ENCODE measurements at places on chromosomes 16 and 17.

DNA sequence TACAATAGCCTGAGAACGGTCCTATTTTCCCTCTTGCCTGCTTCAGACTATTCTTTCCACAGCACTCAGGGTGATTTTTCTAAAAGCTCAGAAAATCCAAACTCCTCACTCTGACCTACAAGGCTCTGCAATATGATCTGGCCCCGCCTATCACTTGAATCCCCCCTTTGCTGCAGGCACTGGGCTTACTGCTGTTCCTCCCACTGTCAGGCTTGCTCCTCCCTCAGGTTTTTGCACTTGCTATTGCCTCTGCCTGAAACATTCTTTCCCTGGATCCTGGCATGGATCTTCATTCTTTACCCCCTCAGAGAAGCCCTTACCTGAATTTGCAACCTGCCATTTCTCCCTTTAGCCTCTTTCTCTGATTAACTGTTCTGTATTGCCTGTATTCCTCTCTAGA, 52.3 kb downstream of the RPGRIP1L start:
- DNase-seq, result no peak

GRCh38 chr17:27560668-27561067, 70.3 kb upstream of the LGALS9 start:
- no peak for DNase-seq

- no peak for DNase-seq
Observed at GRCh38 chr16:78842950-78843349, 743.5 kb downstream of the WWOX start.

GRCh38 chr16:72658888-72659717, 388.8 kb downstream of the ZFHX3 start:
- no peak for DNase-seq

GRCh38 chr16:50585331-50585776, 37.2 kb downstream of the NKD1 start:
- no peak for DNase-seq

DNA sequence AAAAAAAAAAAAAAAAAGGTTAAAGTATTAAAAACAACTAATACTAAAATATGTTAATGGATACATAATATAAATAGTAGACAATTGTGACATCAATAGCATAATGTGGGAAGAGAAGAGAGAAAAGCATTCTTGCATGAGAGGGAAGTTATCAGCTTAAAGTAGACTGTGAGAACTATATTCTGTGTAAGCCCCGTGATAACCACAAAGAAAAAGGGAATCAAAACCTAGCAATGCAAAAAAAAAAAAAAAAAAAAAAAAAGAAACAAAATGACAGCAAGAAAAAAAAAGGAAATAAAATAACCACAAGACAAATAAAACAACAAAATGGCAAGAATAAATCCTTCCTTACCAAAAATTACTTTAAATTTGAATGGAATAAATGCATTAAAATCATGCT, 39.8 kb upstream of the MYLK3 start:
- no peak for DNase-seq

DNA sequence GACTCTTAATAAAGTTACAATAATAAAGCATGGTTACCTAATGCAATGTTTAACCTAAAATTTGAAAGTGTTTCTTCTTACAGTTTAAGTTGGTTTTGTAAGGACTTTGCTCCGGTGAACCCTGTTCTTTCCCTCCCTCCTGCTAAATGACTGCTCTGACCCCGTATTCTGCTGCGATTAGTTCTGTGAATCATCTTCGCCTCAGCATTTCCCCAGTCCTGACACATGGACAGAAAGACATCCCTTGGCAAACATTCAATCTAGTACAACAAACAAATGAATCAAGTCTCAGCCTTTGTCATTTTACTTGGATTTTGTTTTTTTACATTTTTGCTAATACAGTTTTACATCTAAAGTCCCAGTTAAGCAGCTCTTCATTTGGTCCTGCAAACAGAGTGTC, 15.4 kb downstream of the KCNJ2 start:
- DNase-seq, result no peak

DNA sequence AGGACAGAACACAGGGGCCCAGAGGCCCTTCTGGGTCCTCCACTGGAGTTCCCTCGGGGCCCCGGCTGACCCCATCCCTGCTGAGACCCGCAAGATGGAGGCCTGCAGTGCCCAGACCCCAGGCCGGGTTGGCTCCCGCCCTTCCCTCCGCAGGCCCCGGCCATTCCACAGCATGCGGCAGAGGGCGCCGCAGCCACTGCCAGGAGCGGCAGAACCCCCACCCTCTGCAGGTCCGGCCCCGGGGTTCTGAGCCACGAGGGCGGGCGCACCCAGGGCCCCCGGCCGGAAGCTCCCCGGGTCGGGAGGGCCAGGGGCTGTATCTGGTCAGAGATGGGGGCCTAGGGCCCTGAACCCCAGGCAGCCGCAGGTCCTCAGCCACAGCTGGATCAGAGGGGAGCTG, 2.4 kb upstream of the PERCC1 start:
- DNase-seq, result peak; percentile 36

- peak; percentile 65 for DNase-seq
Observed at GRCh38 chr17:47967607-47968252, 3.2 kb upstream of the CDK5RAP3 start.

GRCh38 chr17:63439687-63440086, 6.4 kb downstream of the CYB561 start:
- no peak for DNase-seq

DNA sequence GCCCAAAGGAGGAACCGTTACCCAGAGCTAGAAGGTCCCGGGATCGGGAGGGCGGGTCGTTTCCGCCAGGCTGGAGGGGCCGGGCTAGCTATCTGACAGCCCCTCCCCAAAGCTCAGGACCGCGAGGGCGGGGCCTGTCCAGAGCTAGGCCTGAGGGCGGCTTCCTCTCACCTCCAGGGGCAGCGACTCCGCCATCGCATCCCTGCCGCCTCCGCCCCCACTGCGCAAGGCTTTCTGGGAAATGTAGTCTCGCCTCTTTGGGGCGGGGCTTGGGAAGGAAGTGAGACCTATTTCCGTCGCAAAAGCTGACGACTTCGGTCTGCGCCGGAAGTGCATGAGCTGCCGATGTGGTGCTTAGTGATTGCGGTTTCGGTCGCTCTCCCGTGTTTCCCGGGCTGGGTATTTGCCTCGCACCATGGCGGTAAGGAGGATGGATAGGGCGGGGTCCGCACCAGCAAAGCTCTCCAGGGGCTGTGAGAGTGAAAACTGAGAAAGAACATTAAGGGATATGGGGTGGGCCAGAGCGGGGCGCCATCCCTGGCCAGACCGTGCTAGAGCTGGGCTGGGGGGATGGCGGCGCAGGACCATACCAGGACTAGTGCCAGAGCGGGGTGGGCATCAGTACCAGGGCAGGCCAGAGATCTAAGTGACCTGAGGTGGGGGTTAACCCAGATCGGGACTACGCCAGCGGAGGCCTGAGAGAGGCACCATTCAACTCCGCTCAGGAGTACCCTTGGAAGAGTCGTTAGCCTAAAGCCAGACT, at the start of gene TMEM208:
TMEM208 (plus strand) TSS at position 327 of the 763 bp plus-strand sequence; CDS start at position 416, 89 bp downstream.
- peak; percentile 98 for DNase-seq

GRCh38 chr16:65114527-65114926, 7.3 kb downstream of the CDH11 start:
- no peak for DNase-seq

- DNase-seq, result no peak
Observed at GRCh38 chr16:2157480-2158261, 2.1 kb downstream of the TRAF7 start.

- DNase-seq, result no peak
Observed at GRCh38 chr17:17822189-17822588, 14.6 kb downstream of the SREBF1 start.

- DNase-seq, result no peak
Observed at GRCh38 chr17:66684261-66684660, 150.7 kb upstream of the CACNG5 start.

DNA sequence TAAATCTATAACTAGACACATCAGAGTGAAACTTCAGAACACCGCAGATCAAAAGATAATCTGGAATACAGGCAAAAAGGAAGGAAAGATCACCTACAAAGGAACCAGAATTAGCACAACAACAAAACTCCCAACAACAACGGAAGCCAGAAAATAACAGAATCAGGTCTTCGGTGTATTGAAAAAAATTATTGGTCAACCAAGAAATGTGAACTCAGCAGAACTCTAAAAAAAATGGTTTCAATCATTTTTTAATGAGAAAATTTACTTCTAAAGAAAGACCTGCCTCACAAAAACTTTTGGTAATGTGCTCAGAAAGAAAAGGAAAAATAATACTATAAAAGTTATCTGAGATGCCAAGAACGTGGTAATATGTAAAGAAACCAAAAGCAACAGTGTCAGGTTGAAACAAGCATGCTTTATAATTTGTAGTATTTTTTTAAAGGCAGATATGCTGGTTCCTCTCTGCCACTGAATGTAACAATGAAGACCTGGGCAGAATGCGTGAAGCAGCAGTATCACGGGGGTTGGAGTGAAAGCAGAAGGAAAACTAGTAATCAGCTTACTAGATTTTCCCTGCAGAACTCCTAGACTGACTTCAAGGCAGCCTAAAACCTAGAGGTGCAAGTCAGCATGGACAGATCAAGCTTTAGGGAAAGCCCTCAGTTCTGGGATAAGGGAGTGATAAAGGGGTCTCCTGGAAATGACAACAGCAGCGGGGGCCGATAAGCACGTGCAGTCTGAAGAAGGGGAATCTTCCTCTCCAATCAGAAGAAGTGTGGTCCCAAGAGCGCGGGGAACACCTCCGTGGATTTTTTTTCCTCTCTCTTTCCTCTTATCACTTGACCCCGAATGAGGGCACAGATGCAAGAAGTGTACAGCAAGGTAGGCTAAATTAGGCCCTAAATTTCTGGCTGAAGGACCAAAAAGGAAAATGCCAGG, 80.9 kb upstream of the TEKT1 start:
- DNase-seq, result no peak

Measured in 8988T (cell line).